T-helper 2 cell (primary cell): ENCODE measurements at places on chromosomes 3 and 15.
A peak's percentile ranks its signal among the peaks of the same experiment; 100 is the strongest.

DNA sequence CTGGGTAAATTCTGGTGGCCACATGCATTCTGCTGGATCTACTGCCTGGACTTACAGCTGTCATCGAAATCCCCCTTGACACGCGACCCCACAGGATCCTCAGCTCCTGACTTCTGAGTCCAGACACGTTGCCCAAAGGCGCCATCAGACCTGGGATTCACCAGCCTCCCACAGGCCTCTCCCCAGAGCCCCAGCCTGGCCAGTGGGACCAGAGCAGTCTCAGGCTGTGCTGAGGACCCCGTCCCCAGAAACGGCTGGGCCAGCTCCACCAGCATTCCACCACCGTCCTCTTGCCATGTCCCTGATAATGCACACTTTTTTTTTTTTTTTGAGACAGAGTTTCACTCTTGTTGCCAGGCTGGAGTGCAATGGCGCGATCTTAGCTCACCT is 166.1 kb downstream of the LRRK1 start:
- no peak for DNase-seq

DNA sequence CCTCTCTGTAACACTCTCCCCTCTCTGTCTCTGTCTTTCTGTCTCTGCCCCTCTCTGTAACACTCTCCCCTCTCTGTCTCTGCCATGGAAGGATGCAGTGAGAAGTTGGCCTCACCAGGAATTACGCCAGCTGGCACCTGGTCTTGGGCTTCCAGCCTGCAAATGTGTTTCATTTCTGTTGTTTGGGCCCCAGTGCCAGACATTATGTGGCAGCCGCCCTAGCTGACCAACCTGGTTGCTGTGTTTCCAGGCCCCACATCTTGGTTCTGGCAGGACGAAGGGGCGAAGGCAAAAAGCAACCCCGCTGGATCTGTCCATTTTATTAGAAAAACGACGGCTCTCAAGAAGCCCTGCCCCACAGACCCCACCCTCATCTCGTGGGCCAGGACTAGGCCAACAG is 5.2 kb upstream of the ZXDC start:
- DNase-seq = no peak

DNA sequence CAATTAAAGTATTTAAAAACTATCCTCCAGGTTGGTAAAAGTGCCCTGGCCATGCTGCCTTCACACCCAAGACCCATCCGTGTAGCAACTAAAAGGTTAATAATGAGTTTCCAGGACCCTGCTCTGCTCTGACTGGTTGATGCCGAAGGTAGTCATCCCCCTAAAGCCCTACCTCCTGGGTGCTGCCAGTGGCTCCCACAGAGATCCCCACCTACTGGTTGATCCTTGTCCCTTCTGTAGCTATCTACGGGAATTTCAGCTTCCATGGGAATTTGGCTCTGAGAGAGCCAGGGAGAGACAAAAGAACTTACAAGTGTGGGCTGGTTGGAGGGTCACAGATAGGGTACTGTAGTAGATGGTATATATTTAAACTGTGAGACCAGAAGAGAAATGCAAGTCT is 110.6 kb upstream of the NANOGP8 start:
- no peak for DNase-seq

- no peak for DNase-seq
These were observed 41.9 kb downstream of the EMC4 start for GRCh38 chr15:34266751-34267150.

GRCh38 chr3:195893044-195893395 is 15.3 kb downstream of the TNK2 start:
- DNase-seq = no peak

DNA sequence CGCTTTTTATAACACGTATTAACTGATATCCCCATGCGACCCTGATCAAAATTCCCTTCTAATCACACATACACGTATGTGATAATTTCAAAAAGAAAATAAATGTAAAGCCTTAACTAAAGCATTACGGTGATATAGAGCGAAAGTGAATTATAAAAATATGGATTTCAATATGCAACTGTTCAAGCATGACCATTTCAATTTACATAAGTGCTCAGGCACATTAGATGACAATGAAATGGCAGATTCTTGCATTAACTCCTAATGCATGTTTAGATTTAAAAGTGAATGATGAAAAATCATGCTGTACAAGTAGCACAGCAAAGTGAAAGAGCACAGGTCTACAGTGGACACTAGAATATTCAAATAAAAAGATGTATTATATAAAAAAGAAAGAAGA is 140.1 kb downstream of the MYLK start:
- no peak for DNase-seq

DNA sequence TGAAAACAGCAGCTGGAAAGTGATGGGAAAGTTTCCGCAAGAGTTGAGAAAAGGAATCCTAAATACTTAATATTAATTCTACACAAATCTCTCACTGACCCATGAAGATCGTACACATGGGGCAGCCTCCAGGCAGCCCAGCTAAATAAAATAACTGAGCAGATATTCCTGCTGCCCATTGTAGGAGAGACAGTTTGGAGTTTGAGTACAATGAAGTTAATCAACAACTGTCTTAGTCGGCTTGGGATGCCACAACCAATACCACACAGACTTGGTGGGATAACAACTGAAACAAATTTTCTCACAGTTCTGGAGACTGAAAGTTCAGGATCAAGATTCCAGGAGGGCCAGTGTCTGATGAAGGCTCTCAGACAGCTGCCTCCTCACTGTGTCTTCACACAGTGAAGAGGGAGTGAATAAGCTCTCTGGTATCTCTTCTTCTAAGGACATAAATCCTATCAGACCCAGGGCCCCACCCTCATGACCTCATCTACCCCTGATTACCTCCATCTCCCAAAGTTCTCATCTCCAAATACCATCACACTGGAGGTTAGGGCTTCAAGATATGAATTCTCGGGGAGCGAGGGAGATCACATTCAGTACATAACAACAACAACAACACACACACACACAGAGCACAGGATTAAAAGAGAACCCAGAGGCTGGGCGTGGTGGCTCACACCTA is 9.7 kb downstream of the TRPM7 start:
- no peak for DNase-seq

- DNase-seq = no peak
These were observed 54.4 kb upstream of the LRRFIP2 start for GRCh38 chr3:37228749-37229148.

- no peak for DNase-seq
These were observed 32.8 kb downstream of the CACNA2D2 start for GRCh38 chr3:50470658-50471057.

GRCh38 chr15:99306694-99307338 is 55.5 kb downstream of the LRRC28 start:
- DNase-seq = no peak

DNA sequence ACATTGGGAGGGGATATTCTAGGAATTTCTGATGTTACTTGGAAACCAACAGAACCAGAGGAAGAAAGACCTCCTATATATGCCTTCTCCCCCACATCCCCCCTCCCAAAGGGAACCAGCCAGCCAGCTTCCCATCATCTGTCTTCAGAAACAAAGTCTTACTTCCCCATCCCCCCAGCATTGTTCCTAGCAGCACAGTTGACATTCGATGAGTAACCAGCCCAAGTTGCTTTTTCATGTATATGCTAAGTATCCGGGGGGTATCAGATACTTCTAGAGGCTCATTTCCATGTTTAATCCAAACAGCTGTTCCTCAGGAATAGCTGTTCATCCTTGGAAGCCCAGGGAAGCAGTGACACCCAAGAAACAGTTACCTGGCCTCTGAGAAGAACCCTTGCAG is 16.0 kb downstream of the RMDN3 start:
- no peak for DNase-seq

DNA sequence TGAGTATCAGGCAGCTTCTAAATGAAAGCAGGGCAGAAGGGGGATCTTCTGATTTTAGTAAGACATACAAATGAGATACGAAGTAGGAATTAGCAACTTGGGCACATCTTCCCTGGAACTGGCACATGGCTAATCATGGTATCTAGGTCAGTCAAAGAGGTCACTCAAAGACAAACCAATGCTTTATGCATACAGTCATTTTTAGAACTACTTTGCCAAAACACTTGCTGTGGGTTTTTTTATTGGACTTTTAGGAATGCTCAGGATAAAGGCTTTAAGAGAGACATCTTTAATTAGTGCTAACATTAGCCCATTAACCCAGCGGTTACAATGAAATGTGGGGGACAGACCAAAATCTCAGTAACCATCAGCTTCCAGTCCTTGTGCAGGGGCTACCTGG is 51.7 kb downstream of the GPR176 start:
- DNase-seq = no peak

DNA sequence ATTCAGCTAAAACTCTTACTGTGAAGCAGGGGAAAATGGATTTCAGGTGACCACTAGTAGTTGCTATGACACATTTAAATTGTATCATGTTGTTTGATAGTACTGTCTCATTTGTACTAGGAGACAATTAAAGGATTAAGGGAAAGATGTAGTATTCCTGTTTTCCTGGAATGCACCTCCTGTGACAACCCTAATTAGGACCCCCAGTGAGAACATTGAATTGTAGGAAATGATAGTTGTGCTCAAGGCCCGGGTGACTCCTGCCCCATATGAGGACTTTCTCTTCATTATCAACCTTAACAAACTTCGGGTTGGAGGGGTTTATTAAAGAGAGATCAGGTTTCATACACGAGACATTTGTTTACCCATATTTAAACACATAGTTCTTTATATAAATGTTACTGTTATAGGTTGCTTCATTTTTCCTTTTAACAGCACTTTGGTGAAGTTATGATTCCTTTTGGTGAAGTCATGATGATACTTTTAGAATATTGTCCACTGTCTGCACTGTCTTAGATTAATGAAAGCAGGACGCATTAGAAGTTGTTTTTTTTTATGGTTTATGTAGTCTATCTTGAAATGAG is 392.6 kb upstream of the NAALADL2 start:
- DNase-seq = no peak

GRCh38 chr15:71820127-71820526 is 9.8 kb downstream of the NR2E3 start:
- DNase-seq = no peak

GRCh38 chr15:83695246-83695645 is 41.3 kb downstream of the ADAMTSL3 start:
- DNase-seq = no peak

DNA sequence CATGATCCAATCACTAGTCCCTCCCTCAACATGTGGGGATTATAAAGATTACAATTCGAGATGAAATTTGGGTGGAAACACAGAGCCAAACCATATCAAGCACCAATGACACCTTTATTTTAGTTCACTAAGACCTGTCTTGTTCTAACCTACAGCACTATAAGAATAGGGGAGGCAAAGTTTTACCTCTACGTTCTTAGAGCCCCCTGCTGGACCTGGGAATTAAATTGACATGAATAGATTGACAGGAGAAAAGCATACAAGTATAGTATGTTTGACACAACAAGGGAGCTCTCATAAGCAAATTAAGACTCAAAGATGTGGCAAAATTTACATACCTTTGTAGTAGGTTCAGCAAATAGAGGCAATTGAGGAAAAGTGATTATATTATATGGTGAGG is 974.4 kb upstream of the ALCAM start:
- DNase-seq = no peak

DNA sequence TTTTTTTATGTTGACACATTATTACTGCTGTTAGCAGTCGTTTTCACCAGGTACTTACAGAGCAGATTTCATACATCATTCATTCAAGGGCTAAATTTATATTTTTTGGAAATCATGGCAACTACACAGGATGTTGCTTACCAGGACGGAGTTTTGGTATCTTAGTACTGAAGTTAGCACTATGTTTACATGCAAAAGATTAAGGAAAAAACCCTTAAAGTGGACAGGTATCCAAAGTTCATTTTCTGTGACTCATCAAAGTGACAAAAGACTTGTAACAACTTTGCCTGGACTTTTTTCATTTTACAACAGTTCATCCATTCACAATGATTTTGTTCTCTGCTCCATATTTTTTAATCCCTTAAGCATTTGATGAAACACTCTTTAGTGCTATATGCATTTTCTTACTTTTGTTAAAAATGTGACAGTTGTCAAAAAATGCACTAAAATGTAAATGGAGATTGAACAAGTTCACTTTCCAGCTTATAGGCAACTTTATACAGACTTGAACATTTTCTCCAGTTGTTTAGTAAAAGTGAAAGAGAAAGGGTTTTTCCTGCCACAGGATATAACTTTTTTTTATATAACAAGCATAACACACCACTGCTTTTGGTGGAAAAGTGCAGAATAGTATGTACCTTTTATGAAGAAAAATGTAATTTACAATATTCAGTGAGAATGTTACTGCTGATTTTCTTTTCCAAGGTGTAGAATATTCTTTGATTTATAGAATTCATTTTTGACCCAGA is 104.1 kb downstream of the STT3B start:
- peak; percentile 4 for DNase-seq

- DNase-seq = no peak
These were observed 79.6 kb downstream of the MLH1 start for GRCh38 chr3:37072892-37073291.

- DNase-seq = no peak
These were observed 178.0 kb downstream of the NSMCE3 start for GRCh38 chr15:29091666-29092065.

GRCh38 chr15:63169788-63170187 is 12.5 kb upstream of the RPS27L start:
- DNase-seq = no peak

DNA sequence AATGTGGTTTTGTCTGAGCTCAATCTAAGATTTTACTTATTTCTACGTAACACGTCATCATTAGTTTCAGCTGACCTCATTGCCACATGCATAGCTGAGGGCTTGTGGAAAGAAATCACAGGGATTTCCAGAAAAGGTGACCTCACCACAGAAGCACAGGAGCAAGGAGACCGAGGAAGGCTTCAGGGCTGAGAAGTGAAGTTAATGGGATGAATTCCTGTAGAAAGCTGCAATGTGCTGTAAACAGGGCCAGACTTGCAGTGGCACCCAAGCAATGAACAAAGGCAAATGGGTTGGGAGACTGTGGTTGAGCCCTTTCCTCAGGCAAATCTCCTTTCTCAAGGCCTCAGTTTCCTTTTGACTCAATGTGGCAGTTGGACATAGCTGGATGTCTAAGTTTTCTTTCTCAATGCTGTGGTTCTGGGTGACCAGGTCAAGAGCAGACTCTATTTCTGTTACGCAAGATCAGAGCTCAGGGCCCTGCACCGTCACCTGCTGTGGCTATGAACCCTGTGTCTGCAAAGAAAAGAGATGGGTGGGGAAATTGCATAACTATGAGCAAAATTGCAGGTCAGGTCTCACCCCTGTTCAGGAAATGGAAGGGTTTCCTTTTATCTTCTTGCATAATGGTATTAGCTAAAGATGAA is 252.2 kb upstream of the TBL1XR1 start:
- DNase-seq = no peak

DNA sequence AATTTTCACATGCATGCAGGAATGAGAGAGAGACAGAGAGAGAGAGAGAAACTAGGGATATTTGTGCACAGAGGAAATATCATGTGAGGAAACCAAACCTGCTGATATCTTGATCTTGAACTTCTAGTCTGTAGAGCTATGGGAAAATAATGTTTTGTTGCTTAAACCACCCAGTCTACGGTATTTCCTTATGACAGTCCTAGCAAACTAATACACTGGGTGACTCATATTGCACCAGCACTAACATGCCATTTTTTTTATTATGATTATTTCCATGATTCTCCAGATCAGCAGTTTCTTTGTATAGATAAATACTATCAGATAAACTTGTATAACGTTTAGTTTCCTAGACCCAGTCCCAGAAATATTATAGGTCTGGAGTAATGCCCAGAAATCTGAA is 1259.0 kb downstream of the ZPLD1 start:
- no peak for DNase-seq
